Activated T-helper 1 cell treated with anti-CD3 and anti-CD28 coated beads, Interleukin-2, amount 50 U/mL, for 16 hours (primary cell): ENCODE measurements at places on chromosomes 3 and 15.

- no peak for DNase-seq
These were observed 584.0 kb upstream of the LMCD1 start for GRCh38 chr3:7917443-7918151.

GRCh38 chr15:91679447-91679846 lies 174.1 kb upstream of the SLCO3A1 start:
- no peak for DNase-seq

DNA sequence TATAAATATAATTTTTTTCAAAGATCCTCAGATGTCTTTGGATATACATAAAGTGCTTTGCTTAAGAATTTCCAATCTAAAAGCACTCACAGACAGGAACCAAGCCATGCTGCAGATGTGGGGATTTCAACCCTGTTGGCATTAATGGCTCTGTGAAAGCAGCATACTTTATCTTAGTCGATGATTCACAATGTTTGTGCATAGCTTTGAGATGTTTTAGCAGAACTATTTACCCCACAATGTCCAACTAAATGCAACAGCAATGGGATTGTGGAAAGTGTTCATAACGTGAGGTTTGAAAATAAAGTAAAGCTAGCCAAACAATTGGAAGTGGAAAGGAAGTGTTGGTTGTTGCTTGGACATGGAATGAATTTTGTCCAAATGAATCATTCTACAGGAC lies 371.4 kb downstream of the SOX2 start:
- DNase-seq = no peak

DNA sequence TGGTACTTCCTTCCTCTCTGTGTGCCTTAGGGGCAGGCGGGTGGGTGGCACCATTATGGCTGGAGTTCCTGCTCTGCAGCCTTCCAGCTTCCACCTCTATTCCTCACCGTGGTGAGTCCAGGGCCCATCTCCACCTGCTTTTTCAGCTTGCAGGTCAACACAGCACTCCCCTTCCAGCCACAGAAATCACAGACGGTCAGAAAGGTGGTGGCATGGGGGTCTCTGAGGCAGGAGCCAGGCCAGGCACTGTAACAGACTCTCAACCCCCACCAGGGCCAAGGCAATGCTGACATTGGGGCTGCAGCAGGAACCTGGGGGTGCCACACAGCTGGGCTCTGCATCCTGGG lies 16.6 kb downstream of the KLF15 start:
- no peak for DNase-seq

GRCh38 chr15:41848631-41849030 lies 10.0 kb downstream of the PLA2G4B start:
- no peak for DNase-seq

DNA sequence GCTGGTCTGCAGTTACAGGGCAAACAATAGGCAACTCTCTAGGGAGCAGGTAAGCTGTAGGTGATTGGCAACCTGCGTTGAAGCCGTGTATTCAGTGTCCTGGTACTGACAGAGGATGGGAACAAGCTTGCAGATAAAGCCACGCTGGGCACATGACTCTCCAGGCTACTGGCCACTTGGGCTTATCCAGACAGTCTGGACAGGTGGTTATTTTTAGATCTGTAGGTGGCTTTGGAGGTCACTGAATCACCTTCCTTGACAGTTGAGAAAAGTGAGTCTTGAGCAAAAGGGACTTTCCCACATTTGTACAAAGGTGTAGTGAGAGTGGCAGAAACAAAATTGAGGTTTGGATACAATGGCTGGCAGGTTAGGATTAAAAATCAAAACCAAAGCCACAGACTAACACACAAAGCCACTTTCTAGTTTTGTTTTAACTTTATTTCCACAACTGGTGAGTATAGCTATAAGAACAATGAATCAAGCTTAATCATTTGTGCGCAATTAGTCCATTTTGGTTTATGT lies 22.3 kb upstream of the IL1RAP start:
- DNase-seq = no peak

- DNase-seq = no peak
These were observed 119.9 kb upstream of the CADPS start for GRCh38 chr3:62995119-62995518.

DNA sequence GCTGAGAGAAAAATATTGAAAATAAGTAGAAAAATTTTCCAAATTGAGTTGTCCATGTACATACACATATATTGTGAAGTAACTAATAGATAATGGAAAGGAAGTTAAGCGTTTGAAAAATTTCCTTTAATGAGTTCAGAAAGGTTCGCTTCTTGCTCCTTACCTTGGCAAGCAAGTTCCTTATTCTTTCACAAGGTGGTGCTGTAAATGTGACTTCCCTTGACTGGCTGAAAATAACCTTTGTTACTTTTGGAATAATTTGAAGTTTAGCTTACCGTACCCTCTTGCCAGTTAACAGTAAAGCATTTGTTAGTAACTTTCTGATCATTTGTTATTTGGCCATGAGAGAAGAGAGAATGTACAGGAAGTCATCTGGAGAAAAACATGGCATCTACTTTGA lies 41.6 kb downstream of the PYDC2 start:
- no peak for DNase-seq

GRCh38 chr3:142723665-142723967 lies 218 bp upstream of the TRPC1 start:
- peak; percentile 60 for DNase-seq

GRCh38 chr3:14480207-14481017 lies 59.7 kb downstream of the GRIP2 start:
- DNase-seq = no peak

GRCh38 chr3:162641907-162642306 lies 1145.3 kb downstream of the OTOL1 start:
- no peak for DNase-seq

GRCh38 chr3:56816061-56816460 lies 14.3 kb upstream of the ARHGEF3 start:
- DNase-seq = no peak

- no peak for DNase-seq
These were observed 844.7 kb downstream of the DIPK2A start for GRCh38 chr3:144816323-144816722.

- no peak for DNase-seq
These were observed 289.7 kb upstream of the CHRM5 start for GRCh38 chr15:33678602-33679001.

GRCh38 chr3:64262574-64263114 lies 37.4 kb upstream of the PRICKLE2 start:
- no peak for DNase-seq

DNA sequence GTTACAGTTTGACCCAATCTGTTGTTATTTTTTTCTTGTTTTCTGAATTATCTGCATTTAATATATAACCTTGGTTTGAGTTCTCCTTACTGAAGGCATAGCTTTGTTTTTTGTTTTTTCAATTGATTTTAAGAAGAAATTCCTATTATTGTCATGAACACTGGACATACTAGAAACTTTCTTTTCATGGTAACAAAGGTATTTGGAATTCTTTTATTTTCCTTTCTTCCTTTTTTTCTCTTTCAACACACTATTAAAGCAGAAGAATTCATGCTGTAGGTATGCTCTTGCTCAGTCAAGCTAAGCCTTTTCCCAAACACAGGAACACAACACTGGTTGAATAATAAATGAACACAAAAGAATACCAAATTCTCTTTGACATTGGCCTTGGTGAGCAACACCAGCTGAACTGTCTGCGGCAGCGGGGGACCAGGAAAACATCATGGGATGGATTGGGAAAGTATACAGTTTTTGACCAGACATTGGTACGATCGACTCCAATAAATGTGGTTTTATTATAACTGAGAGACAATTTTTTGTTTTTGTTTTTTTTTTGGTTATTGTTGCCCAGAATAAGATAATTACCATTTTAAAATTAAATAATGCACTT lies 23.1 kb downstream of the U2SURP start:
- no peak for DNase-seq

DNA sequence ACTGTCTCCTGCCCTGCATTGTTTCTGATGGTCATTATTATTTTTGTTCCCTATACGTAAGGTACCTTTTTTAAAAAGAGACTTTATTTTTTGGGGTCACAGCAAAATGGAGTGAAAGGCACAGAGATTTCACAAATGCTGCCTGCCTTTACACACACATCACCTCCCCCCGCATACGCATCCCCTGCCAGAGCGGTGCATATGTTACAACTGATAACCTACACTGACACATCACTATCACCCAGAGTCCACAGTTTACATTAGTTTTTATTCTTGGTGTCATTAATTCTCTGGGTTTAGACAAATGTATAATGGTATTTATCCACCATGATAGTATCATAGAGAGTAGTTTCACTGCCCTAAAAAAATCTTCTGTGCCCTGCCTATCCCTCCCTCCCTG lies 43.6 kb upstream of the KLF13 start:
- DNase-seq = no peak

DNA sequence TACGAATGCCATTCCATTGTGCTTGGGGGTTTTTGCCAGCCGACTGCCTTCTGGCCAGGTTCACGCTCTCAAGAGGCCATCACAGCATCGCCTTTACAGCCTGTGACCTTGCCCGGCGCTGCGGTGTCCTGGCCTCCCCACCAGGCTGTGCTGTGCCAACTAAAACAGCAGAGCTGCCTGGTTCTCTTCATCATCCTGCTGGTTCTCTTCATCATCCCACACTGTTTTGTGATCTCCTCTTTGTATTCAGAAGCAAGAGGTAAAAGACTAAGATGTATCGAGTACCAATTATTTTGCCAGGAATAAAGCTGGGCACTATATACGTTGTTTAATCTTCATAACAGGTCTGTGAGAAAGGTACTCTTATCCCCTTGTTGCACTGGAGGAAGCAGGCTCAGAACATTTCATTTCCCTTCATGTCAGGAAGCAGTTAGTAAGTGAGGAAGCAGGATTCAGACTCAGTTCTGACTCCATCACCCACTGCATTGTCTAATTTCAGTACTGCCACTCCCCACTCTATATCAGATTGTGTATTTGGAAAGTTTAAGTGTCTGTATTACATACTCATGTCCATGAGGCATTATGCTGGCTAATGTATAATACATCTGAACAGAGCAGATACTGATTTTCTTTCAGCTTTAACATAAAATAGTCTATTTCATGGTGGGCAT lies 92.7 kb downstream of the LRRC28 start:
- peak; percentile 5 for DNase-seq

- no peak for DNase-seq
These were observed 60.9 kb downstream of the NCEH1 start for GRCh38 chr3:172649987-172650386.

DNA sequence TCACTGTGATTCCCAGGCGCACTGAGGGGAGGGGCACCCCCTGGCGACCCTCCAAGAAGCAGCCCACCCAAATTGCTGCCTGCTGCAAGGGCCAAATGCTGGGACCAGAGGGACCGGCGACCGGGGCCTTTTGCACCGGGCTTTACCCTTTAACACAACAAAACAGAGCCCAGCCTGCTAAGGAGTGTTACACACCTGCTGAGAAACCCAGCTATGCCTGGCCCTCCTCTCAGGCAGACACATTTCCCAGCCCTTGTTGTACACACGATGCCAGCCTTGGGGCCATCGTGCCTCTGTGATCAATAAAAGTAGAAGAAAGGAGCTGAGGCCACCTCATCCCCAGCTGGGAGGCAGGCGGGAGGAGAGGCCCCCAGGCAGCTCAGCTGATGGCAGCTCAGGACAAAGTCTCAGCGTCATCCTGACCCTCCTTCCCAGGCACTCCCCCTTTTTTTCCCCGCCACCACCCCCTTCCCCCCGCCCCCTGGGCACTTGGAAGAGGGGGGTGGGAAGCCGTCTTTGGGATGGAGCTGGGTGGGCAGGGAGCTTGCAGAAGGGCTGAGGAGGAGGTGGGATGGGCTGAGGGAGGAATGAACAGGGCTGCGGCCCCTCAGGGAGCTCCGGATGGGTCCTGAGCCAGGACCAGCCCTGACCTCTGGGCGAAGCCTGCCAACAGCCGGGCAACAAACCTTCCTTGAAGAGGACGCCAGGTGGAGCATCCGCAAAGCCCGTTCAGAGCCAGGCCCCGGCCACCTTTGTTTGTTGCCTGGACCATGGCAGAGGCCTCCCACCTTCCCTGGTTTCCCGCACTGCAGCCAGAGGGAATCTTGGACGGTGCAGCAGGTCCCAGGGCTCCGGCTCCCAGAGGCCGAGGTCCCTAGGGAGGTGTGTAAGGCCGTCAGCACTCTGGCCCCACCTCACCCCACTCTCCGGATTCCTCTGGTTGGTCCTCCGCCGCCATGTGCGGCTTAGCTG lies 45.9 kb upstream of the SEC61A1 start:
- no peak for DNase-seq

- DNase-seq = no peak
These were observed 9.2 kb downstream of the TM4SF1 start for GRCh38 chr3:149368201-149368673.

- no peak for DNase-seq
These were observed 5.4 kb upstream of the PLOD2 start for GRCh38 chr3:146166415-146166821.

GRCh38 chr3:54967731-54968161 lies 39.9 kb upstream of the LRTM1 start:
- no peak for DNase-seq

- DNase-seq = no peak
These were observed 236.9 kb downstream of the XXYLT1 start for GRCh38 chr3:195034101-195034500.

GRCh38 chr3:24086617-24087404 lies 141.7 kb downstream of the NR1D2 start:
- DNase-seq = no peak
